Amygdala (tissue), 56 donors: ENCODE measurements at places on chromosomes 13 and 19.

DNA sequence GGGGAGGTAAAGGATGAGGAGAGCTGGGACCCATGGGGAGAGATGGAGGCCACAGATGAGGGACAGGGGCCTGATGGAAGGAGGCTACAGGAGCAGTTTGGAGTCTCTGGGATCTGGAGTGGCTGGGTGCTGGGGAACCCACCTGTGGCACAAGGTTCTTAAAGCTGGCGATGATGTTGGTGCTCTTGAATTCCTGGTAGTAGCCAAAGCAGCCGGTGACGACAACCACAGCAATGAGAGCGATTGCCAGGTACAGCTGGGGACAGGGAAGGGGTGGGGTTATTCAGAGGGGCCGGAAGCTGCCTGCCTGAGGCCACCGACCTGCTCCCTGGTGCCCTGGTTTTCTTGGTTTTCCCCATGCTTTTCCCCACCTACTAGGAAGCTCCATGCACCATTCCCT lies 2.8 kb downstream of the ATP4A start:
- DNase-seq = no peak

GRCh38 chr13:95155504-95155903 lies 145.7 kb downstream of the ABCC4 start:
- no peak for DNase-seq

- no peak for DNase-seq
These were observed 1342.5 kb upstream of the SLC10A2 start for GRCh38 chr13:104408733-104409132.

GRCh38 chr13:65168026-65168425 lies 2062.1 kb downstream of the PCDH9 start:
- no peak for DNase-seq

DNA sequence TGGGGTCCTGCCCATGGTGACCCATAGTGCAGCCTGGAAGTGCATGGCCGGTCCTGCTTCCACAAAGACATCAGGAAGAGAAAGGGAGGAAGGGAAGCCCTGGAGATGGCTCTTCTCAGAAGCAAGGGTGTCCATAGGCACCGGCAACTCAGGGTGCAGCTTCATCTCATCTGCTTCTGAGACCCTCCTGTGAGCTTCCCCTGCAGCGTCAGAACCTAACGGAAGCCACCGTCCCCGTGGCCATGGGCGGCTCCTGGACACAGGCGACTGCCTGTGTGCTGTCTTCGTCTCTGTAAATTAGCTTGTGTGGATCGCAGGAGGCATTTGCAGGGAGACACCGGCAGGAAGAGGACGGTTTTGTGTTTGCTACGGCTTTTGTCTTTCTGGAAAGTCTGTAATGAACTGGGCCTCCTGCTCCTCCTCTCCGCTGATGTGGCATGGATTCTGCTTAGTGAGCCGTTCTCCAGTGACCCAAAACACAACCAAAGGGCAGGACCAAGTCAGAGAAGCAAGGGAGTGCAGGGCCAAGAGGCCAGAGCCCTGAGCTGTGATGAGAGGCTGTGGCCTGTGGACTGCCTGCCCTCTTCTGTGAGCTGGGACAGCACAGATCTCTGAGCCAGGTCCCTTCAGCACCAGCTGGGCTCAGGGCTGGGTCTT lies 2.5 kb downstream of the ATP4B start:
- no peak for DNase-seq

GRCh38 chr13:21065686-21066085 lies 4.3 kb upstream of the LATS2 start:
- no peak for DNase-seq

- DNase-seq = no peak
These were observed 95.1 kb downstream of the C13orf42 start for GRCh38 chr13:51015973-51016372.

DNA sequence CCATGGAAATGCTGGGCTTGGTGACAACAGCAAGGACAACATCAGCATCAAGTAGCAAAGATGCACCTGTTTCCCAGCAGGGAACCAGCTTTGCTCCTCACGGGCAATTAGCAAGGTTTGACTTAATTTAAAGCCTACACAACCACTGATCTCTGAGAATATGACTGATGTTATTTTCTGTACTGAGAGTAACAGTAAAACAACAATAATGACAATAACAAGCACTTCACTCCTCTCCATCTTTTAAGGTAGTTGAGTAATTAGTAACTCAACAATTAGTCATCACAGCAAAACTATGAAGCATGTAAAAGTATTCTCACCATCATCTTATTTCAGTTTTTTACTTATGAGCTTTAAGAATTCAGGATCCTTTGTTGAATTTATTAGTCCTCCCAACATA lies 37.3 kb downstream of the ENOX1 start:
- DNase-seq = no peak

GRCh38 chr19:8835877-8836276 lies 3.7 kb downstream of the MBD3L1 start:
- no peak for DNase-seq

GRCh38 chr19:3645726-3646125 lies 19.1 kb upstream of the CACTIN start:
- no peak for DNase-seq

GRCh38 chr19:3269916-3270671 lies 45.6 kb downstream of the CELF5 start:
- no peak for DNase-seq

- no peak for DNase-seq
These were observed 151.3 kb downstream of the LMO7 start for GRCh38 chr13:75787249-75787928.

DNA sequence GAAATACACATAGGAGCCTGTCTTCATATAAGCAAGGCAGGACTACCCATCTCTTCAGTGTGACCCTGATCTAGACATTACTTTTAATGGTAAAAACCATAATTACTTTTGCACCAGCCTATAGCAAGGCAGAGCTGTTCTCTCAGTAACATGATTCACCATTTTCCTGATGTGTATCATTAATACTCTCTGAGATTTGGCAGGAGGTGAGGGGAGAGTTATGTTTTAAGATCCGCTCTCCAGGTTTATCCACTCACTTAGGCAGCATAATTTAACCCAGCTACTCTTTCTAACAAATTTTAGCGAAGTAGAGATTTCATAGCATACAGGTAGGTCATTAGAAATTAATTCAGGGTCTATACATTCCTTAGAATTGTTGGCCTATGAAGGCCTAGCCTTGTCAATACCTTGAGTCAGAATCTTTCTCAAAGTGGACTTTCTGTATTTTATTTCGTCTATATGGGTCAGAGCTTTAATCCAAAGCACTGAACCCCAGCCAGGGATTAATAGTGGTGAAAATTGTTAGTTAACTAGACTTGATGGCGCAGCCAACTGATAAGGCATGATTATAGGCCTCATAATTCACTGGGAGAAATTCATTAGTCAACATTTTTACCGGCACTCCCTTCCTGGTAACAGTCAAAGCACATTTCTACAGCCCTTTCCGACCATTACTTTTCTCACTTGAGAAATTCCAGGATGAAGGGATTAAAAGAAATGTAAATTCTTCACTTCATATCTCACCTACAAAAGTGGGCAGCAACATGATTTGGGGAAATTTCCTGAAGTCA lies 955.1 kb downstream of the DIAPH3 start:
- no peak for DNase-seq

DNA sequence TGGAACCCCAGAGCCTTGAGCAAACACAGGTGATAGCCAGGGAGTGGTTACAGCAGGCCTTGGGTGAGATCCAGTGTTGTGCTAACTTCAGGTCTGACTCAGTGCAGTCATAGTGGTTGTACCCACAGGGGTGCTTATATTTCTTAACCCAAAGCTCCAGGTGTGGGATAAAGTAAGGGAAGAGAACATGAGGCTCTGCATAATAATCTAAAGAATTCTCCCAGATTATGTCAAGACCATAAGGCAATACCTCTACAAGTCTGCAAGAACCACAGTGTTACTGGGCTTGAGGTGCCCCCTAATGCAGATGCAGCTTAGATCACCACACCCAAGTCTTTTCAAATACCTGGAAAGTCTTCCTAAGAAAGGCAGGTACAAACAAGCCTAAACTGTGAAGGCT lies 485.4 kb downstream of the RFC3 start:
- DNase-seq = no peak

- no peak for DNase-seq
These were observed 126.9 kb downstream of the ITGBL1 start for GRCh38 chr13:101579281-101579802.

DNA sequence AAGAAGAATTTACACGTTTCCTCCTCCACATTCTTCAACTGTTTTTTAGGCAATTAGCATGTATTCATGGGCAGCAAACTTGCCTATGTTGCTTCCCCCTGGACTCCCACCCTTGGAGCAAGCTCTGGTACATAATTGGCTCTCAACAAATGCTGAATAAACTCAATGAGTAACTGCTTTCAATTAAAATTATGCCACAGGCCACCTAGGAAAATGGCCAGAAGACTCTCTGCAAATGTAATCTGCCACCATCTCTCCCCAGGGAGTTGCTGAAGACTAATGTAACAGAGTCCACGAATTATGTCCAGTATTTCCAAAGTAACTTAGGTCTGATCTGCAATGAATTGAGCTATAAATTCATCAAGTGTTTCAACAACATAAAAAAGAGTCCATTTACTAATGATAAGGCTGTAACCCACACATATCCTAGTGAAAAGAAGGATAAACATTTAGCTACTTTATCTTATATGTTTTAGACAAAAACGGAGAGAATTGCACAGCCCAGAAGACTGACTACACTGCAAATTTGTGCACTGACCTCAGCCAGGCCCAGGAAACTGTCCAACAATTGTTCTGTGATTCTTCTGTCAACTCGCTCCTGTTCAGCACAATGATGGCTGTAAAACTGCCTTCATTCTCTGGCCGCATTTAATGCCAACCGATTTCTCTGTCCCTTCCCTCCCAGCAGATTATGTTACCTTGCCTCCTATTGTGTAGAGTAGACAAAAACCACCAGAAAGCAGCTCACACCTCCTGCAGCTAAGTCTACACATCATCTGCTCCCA lies 808.6 kb upstream of the ARGLU1 start:
- no peak for DNase-seq

- no peak for DNase-seq
These were observed 78.3 kb downstream of the CYSLTR2 start for GRCh38 chr13:48731957-48732569.

DNA sequence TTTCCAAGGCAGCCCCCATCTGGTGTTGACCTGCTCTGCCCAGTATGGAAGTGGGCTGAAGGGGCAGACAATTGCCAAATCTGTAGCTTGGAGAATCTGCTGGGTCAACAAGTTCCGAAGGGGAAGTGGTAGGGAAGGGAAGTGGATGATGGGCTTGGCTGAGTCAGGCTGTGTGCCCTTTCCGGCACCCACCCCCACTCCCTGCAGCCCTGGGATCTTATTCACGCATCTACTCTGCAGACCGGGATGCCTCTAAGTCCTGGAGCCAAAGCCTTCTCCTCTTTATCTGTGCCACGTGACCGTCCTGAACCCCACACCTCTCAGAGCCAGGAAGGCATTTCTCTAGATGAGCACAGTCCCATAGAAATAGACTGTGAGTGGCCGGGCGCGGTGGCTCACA lies 7.5 kb upstream of the C5AR2 start:
- DNase-seq = no peak

DNA sequence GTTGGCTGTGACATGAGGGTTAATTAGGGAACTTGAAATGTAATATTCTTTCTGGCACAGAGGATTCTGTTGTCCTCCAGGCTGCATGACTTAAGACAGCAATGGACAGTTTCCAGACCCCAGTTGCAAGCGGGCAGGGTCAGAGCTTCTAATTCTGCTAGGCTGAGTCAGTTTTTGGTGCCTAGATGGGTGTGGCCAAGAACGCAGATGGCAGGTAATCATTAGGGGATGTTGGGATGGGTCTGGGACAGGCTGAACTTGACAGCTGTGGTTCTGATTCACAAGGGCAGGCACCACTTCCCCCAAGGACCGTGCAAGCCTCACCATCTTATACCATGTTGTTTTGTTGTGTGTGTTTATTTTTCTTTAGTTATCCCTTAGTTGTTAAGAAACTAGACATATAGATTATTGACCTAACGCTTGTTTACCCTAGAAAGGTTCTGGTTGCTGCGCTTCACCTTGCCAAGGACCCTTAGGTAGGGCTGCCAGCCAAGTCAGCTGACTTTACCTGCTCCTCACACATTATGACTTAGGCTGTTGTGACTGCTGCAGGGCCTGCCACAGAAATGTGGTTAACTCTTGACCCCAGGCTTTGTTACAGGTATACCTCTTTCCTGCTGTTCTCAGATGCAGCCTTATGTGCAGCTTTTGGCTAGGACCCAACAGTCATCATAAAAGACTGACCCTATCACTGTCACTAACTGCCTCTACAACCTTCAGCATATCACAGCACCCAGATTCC lies 117.7 kb upstream of the KLF12 start:
- DNase-seq = no peak

GRCh38 chr13:104657196-104657595 lies 1591.0 kb upstream of the SLC10A2 start:
- DNase-seq = no peak

DNA sequence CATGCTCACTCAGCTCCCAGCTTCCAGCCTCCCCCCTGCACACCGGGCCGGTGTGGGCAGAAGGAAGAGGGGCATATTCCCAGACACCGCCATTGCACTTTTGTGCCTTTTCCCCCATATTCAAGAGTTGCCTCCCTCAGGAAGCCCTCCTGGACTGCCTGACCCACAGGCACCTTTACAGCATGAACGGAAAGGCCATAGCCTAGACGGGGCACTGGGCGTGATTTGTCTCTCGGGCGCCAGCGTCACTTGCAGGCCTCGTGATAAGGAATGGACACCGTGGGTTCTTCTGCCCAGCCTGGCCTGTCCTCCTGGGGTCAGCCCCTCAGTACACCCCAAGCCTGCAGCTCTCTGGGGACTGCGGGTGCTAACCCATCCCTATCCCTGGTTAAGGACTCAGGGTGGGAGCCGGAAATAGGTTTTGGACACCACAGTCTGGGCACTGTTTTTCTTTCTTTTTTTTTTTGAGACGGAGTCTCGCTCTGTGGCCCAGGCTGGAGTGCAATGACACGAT lies 933 bp upstream of the UQCR11 start:
- DNase-seq = no peak

DNA sequence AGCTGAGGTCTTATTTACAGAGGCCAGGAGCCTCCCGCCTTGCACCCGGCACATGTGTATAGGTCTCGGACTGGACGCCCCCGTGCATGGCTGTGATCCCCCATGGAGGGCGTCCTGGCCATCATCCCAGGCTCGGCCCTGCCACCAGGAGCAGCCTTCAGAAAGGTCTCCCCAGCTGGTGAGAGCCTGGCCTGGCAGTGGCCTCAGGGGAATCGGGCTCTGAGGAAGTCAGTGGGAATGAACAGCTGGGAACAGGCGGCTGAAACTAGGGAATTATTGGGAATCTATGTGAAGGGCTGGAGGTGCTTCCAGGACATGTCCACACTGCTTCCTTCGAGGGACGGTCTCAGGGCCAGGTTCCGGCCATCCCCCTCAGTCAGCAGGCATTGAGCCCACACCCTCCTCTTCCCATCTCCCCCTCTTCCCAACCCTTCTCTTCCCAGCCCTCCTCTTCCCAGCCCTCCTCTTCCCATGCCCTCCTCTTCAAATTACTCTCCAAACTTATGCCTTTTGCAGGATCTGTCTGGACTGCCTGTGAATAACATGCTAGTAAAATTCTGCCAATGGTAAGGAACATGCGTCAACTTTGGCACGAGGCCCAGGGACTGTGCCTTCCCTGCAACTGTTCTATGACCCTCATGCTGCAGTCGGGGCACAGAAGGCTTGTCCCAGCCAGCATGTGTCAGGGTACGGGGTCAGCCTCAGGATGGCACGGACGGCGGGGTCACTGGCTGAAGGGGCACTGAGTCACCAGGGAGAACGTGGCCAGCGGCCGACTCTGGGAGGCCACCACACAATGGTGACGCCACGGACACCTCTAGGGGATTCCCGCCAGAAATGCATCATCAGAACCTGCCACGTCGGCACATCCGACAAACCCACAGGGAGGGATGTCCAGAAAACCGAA lies 24.2 kb upstream of the C13orf46 start:
- DNase-seq = no peak

- no peak for DNase-seq
These were observed 10.2 kb downstream of the SLC10A2 start for GRCh38 chr13:103056008-103056407.
